ENCODE measurements at places on chromosomes 3 and 15.

DNA sequence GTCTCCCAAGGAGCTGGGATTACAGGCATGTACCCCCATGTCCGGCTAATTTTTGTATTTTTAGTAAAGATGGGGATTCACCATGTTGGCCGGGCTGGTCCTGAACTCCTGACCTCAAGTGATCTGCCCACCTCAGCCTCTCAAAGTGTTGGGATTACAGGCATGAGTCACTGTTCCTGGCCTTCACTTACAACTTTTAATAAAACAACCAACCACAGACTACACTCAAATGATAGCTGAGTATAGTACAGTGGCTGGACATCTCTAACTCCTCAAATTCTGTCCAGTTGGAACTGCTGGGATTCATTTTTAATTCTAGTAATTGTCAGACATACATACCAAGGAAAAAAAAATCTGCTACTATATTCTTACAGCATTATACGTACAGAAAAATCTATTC, 71.0 kb downstream of the PBRM1 start:
- no peak for DNase-seq

- no peak for DNase-seq
These were observed 29.3 kb downstream of the GRK7 start for GRCh38 chr3:141792495-141792894.

GRCh38 chr3:143668924-143669790, 179.1 kb downstream of the SLC9A9 start:
- no peak for DNase-seq

DNA sequence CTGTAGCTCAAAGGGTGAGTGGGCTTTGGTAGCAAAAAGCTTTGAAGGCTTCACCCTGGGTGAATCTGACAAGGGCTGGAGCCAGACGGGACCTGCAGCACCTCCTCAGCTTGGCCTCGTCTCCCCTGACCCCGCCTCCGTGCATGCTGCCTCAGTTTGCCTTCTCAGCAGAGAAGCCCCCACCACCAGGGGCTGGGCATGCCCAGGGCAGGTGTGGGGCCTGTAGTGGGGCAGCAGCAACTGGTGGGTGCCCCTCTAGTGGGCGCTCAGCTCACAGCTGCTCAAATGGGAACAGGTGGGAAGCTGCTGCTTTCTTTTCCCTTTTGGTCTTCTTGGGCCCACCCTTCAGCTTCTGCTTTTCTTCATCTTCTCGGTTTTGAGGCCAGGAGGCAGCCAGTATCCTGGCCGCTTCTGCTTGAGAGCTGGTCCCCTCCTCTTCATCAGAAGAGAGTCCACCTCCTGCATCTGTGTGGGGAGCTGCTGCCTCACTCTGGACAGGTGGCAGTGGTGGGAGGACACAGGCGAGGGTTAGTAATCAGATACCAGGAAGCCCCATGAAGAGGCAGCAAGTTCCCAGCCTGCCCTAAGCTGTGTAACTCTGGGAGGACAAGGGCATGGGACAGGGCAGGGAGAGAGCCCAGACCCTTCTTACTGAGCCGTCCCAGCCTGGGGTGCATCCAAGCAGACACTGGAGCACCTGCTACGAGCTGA, 21.0 kb downstream of the TMEM43 start:
- no peak for DNase-seq

GRCh38 chr15:69422336-69422895, 8.3 kb downstream of the KIF23 start:
- DNase-seq = no peak

DNA sequence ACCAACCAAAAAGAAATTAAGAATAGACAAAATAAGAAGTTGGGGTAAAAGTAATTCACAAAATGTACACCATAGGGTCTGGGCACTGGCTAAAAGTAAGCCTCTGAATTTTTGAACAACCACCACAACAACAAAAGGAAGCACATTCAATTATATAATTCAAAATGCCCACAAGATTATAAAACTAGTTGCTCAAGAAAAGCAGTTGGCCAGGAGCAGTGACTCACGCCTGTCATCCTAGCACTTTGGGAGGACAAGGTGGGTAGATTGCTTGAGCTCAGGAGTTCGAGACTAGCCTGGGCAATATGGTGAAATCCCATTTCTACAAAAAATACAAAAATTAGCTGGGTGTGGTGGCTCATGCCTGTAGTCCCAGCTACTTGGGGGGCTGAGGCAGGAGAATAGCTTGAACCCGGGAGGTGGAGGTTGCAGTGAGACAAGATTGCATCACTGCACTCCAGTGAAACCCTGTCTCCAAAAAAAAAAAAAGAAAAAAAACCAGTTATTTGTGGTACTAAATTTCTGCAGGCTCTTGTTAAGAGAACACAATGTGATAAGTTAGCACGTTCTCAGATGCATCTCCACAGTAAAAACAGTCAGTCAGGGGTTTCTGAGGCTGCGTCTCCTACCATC, 6.6 kb upstream of the ATP11B start:
- no peak for DNase-seq

DNA sequence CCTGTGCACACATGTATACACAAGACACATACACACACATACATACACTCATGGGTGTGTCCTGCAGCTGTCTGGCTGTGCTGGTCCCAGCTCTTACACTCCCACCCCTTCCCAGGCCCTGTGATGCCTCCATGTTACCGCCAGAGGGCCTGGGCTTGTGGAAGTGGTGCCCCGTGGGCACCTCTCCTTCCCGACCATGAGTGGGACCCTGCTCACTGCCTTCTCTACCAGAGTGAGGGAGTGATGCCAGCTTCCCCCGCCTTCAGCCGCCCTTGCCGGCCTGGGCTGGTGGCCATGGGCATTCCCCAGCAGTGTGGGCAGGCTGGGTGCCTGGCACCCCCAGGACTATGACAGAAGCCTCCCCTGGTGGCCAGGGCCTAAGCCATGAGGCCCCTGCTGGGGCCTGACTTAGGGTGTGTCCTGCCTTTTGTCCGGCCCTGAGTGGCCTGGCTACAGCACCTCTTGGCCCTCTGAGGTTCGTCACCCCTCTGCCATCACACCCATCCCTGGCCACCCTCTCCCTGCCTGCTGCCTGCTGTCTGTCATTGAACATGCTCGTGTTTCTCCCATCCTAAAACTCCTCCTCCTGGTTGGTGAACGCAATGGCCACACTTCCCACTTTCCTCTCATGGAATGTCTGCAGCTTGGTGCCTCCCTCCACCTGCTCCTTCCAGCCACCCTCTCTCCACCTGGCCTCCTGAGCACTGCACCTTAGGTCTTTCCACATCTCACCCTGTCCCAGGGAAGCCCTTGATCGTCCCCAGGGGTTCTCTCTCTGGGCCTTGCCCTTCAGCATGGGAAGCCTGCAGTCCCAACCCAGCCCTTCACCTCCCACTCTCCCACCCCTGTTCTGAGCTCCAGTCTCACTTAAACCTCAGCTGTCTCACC, 14.6 kb downstream of the HDAC11 start:
- DNase-seq = peak; percentile 40
